ENCODE measurements at places on chromosomes 12 and 14.

GRCh38 chr12:75814851-75815754 lies 216.5 kb downstream of the PHLDA1 start:
- H3K36me3 ChIP-seq: no peaks in the 10 kb centered on the region
- no peak for DNase-seq
- H3K27ac ChIP-seq: peak overlapping the region; percentile 47
- peaks cover 7% of the 10 kb centered on the region for H3K4me1 ChIP-seq

DNA sequence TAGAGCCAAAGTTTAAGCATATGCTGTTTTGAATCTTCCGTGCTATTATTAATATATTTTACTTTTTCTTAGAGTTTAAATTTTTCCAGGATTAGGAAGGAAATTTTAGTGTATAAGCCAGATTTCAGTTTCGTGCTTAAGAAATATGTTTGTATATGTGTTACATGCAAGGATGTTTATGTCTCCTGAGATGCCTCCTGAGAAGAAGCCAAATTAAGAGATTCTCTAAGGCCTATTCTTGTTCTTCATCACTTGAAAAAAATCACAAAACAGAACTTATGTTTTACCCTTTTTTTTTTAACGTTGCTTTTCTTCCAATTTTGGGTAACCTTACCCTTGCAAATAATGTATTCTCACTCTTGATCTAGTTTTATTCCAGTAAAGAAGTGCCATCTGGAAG lies 412.7 kb downstream of the TMTC2 start:
- no peak for DNase-seq
- no peak overlapping the region for H3K4me3 ChIP-seq
- H3K36me3 ChIP-seq: no peaks in the 10 kb centered on the region

DNA sequence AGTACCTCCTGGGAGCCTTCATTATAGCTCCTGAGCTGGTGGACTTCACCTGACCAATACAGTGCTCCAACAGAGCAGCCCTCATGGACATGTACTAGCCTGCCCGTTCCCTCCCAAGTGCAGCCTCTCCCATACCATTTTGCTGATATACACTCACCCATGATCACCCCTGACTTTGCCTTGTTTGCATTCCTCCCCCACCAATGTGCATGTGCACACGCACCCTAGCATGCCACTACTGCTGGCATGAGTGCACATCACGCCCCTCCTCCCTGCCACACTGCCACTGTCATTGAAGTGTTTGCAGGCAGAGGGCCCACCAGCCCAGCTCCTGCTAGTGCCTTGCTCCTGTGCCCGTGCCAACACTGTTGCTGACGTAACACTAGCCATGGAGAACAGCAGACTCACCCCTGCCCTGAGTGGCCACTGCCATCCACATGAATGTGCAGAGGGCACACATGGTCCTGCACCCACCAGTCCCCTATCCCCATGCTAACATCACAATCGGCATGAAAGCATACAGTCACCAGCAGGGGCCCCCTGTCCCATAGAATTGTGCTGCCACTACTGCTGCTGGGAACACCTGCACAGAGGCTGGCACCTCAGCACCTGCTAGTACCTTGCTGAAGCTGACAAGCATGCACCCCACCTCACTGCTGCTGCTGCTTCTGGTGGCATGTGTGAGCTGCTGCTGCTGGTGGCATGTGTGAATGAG lies 110.3 kb downstream of the SINHCAF start:
- H3K4me1 ChIP-seq: no peaks in the 10 kb centered on the region
- no peaks in the 10 kb centered on the region for H3K36me3 ChIP-seq
- no peak overlapping the region for H3K27ac ChIP-seq
- no peak for DNase-seq
- H3K4me3 ChIP-seq: no peak overlapping the region
- no peaks in the 10 kb centered on the region for H3K27me3 ChIP-seq

DNA sequence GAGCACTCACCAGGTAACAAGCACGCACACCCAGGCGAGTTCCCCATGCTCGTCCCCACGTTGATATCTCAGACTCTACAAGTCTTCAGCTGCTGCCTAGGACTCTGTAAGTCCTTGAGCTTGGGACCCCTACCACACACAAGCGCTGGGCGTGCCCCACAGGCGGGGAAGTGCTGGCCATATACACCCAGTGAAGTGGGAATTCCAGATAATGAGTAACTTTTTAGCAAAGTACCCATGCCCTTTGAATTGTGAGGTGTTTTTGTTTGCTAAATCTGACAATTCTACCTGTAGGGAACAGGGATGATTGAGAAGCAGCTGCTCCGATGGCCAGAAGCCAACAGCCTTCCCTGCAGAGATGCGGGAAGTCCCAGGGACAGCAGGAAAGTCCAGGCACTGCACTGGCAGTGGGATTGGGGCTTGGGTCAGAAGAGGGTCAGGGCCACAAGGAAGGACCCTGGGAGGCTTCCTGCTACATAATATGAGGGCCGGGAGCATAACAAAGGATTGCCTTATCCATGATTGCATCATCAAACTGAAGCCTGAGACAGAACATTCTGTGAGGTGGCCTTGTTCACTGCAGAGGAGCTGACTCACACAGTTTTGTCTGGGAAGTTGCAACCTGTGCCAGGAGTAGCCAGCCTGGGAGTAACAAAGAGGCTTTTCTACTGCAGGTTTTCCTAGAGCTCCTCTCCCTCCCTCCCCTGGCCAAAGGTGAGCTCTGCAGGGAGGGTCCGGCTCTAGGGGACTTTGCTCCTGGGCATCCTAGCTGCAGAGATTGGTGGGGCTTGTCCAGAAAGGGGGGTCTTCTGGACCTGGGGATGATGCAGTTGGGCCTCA lies 13.2 kb upstream of the SERPINA3 start:
- peak overlapping the region; percentile 74 for H3K27ac ChIP-seq
- H3K4me1 ChIP-seq: peaks cover 44% of the 10 kb centered on the region
- H3K4me3 ChIP-seq: no peak overlapping the region
- no peaks in the 10 kb centered on the region for H3K27me3 ChIP-seq
- peak; percentile 79 for DNase-seq
- H3K36me3 ChIP-seq: no peaks in the 10 kb centered on the region

GRCh38 chr12:131048611-131048990 lies 94.9 kb downstream of the ADGRD1 start:
- no peak overlapping the region for H3K4me3 ChIP-seq
- H3K27ac ChIP-seq: no peak overlapping the region
- peaks cover 3% of the 10 kb centered on the region for H3K36me3 ChIP-seq
- no peak for DNase-seq

DNA sequence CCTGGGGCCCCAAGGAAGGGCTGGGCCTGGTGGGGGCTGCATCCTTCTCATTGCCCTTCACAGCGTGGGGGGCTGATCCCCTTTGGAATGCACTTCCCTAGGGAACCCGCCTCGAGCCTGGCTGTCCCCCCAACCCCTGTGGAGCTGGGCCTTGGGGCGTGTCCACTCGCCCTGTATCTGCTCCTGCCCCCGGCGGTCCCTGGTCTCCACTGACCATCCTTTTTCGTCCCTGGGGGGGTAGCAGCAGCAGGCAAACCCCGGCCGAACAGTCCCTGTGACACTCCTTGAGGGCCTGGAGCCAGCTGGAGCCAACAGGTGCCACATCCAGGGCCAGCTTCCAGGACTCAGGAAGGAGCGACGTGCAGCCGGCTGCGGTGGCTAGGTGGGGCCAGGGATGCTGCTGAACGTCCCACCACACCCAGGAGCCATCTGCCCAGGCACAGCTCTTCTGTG lies 9.4 kb upstream of the GPR132 start:
- H3K4me3 ChIP-seq: no peak overlapping the region
- no peak overlapping the region for H3K27ac ChIP-seq
- H3K36me3 ChIP-seq: no peaks in the 10 kb centered on the region
- peak; percentile 63 for DNase-seq
- H3K27me3 ChIP-seq: peaks cover 76% of the 10 kb centered on the region

GRCh38 chr12:92183575-92183974 lies 37.9 kb upstream of the BTG1 start:
- no peaks in the 10 kb centered on the region for H3K27me3 ChIP-seq
- H3K4me1 ChIP-seq: no peaks in the 10 kb centered on the region
- DNase-seq: no peak

- no peak overlapping the region for H3K27ac ChIP-seq
- no peaks in the 10 kb centered on the region for H3K27me3 ChIP-seq
- no peaks in the 10 kb centered on the region for H3K4me1 ChIP-seq
- DNase-seq: no peak
- no peaks in the 10 kb centered on the region for H3K36me3 ChIP-seq
Measured at GRCh38 chr12:43898474-43898873, 62.6 kb downstream of the TMEM117 start.

DNA sequence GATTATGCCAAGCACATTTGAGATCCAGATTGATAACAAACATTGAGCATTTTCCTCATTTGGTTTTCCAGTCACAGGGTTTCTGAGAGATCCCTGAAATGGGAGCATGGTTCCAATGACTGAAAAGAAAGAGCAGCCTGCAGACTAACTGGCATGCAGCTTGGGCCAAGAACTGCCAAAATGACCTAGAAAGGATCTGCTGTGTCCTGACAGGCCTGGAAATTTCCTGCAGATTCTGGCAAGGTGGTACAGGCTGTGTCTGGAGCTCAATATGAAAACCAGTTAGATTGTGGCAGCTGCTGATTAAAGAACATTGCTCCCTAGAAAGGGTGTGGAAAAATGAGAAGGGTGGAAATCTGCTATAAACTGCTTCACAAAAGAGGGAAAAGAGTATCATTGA lies 417.3 kb downstream of the IPO8 start:
- DNase-seq: no peak
- H3K4me1 ChIP-seq: no peaks in the 10 kb centered on the region
- H3K36me3 ChIP-seq: no peaks in the 10 kb centered on the region
- H3K4me3 ChIP-seq: no peak overlapping the region
- no peak overlapping the region for H3K27ac ChIP-seq

DNA sequence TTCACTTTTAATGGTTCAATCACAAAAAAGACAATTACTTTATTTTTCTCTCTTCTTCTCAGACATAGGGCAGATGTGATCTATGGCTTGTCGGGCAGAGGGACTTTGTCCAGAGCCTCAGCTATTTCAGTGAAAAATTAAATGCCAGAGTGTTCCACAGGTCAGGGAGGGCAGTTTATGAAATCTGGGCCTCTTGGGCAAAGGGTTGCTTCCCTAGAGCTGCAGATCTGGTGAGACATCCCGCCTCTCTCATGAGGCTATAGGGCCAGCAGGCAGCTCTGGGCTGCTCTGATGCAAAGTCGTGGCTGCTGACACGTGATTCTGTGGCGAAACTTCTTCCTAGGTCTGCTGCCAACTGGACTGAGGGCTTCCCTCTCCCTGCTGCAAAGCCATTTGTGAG lies 6.0 kb downstream of the CLMN start:
- H3K27ac ChIP-seq: peak overlapping the region; percentile 31
- H3K36me3 ChIP-seq: no peaks in the 10 kb centered on the region
- DNase-seq: peak; percentile 85
- no peak overlapping the region for H3K4me3 ChIP-seq
- H3K27me3 ChIP-seq: no peaks in the 10 kb centered on the region

GRCh38 chr12:3201339-3202051 lies 124.3 kb downstream of the TSPAN9 start:
- DNase-seq: no peak
- H3K4me1 ChIP-seq: peaks cover 58% of the 10 kb centered on the region
- H3K36me3 ChIP-seq: no peaks in the 10 kb centered on the region
- H3K4me3 ChIP-seq: peak overlapping the region; percentile 71
- H3K27ac ChIP-seq: no peak overlapping the region

DNA sequence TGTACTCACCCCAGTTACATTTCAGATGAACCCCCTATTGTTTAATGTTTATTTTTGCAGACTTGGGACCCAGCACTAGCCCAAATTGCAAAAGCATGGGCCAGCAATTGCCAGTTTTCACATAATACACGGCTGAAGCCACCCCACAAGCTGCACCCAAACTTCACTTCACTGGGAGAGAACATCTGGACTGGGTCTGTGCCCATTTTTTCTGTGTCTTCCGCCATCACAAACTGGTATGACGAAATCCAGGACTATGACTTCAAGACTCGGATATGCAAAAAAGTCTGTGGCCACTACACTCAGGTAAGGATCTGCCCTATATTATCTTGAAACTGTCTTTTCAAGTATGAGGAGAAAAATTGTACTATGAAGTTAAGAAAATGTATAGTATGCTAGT lies 1.2 kb downstream of the GLIPR1 start:
- H3K27me3 ChIP-seq: no peaks in the 10 kb centered on the region
- peak overlapping the region; percentile 57 for H3K4me3 ChIP-seq
- no peak for DNase-seq
- peaks cover 40% of the 10 kb centered on the region for H3K4me1 ChIP-seq
- H3K27ac ChIP-seq: peak overlapping the region; percentile 88
- no peaks in the 10 kb centered on the region for H3K36me3 ChIP-seq

DNA sequence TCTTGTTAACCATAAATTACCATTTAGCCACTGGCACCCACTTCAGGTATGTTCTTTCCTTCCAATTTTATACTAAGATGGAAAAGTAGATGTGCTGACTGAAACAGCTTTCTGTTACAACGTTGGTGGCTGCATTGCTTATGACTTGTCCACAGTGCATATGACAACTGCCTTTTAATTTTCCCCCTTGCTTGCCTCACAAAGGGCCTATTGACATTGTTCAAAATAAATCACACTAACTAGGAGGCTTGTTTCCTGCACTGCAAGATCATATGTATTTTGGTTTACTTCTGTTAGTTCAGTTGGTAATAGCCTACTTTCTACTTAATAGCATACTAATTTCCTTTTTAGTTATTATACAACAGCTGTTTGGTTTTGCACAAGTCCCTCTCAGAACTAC lies 55.4 kb downstream of the SCAF11 start:
- H3K27ac ChIP-seq: no peak overlapping the region
- peaks cover 6% of the 10 kb centered on the region for H3K4me1 ChIP-seq
- H3K4me3 ChIP-seq: no peak overlapping the region
- no peaks in the 10 kb centered on the region for H3K27me3 ChIP-seq
- DNase-seq: no peak

- no peak overlapping the region for H3K27ac ChIP-seq
- no peak for DNase-seq
- no peak overlapping the region for H3K4me3 ChIP-seq
- no peaks in the 10 kb centered on the region for H3K36me3 ChIP-seq
Measured at GRCh38 chr14:38930022-38930421, 173.0 kb downstream of the SEC23A start.

DNA sequence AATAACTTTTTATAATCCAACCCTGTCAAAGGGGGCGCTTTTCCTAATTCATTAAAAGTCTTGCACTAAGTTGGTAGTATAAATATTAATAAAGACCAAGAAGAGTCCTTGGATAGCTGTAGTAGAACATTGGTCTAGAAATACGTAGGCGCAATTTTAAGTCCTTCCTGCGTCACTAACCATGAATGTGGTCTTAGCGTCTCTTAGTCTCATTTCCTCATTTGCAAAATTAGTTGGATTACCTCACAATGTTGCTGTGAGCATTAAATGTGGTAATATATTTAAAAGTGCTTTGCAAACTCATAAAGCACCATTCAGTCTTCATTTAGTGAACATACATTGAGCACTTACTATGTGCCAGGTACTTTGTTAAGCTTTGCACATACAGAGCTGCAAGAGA lies 149.7 kb downstream of the AEBP2 start:
- no peaks in the 10 kb centered on the region for H3K36me3 ChIP-seq
- no peaks in the 10 kb centered on the region for H3K27me3 ChIP-seq
- DNase-seq: no peak
- H3K4me3 ChIP-seq: no peak overlapping the region

Data from tibial artery (tissue), 4 donors.